NCI-H1436 treated with DMSO at 0.1 percent for 48 hours (cell line): ENCODE measurements at places on chromosomes 6 and 20.

DNA sequence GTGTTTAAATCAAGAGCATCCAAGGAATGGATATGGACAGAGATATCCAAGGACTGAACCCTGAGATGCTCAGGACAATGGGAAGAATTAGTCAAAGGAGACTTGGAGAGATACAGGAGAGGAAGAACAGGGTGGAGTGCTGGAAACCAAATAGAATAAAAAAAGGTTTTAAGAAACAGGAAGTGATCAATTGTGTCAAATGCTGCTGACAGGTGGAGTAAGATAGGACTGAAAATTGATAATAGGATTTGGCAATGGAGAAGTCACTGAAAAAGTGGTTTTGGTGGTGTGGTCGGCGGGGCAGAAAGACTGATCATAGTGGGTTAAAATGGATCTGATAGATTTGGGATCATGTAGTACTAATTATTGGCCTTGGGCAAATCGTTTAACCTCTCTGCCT is 37.9 kb upstream of the PNRC1 start:
- DNase-seq = no peak

GRCh38 chr6:158832026-158832425 is 12.9 kb upstream of the EZR start:
- DNase-seq = no peak

GRCh38 chr6:135797361-135797760 is 54.1 kb upstream of the PDE7B start:
- DNase-seq = no peak

- DNase-seq = no peak
Measured at GRCh38 chr20:23144856-23145255, 58.7 kb upstream of the CD93 start.

GRCh38 chr20:4869290-4870193 is 131.8 kb downstream of the SLC23A2 start:
- no peak for DNase-seq

DNA sequence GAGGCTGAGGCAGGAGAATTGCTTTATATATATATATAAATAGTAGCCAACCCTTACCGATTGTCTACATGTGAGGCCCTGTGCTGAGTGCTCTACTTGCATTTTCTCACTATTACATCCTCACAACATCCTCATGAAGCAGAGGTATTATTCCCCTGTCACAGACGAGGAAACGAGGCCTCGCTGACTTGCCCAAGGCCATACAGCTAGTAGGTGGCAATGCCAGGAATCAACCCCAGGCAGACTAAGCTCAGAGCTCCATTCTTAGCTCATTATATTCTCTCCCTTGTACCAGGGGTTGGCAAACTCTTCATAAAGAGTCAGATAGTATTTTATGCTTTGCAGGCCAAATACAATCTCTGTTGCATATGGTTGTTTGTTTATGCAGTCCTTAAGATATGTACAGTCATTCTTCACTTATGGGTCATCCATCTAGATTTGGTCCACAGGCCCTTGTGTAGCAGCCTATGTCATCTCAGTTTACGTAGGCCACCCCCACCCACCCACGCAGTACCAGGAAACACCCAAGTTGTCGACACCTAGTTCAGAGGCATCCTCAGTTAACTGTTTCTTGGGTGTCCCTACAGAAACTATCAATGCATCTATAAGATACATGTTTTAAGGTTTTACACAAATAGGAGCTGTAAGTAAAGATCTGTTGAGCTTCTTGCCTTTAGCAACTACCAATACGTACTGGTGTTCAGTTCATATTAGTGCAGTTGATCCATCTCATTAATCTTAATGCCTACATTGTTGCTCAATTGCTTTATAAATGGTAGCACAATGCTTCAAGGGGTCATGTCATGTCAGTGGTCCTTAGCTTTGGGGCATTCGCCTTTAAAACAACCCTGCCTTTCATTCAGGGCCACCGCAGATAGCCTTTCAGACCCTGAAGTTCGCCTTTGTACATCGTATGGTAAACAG is 3.0 kb downstream of the CASS4 start:
- no peak for DNase-seq

DNA sequence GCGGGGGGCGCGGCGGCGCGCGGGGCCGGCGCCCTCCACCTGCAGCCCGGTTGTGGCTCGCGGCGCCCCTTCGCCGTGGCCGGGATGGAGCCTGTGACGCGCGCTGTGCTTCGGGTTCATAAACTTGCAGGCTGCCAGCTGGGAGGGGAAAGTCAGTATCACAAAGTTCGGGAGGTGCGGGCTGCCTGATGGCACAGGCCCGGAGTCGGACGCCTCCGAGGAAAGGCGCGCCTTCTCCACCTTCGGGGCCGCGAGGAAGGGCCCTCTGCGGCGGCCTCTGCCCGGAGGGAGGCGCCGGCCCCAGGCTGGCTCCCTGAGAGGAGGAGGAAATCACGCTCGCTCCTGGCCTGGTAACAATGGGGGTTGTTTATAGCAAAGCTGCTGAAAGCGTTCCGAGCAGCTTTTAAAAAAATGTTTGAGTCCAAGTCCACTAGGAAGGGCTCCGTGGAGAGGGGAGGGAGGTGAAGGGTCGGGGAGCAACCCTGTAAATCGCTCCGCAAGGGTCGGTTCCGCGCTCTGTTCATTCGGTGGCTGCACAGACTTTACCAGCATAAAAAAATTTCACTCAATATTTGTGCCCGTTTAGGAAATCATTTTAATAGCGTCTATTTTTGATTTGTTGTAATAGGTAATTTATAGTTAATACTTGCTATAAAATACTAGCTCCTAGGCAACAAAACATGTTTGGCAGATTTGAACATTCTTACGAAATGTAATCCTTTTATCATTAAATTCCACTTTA is 1.0 kb downstream of the AFDN start:
- DNase-seq = no peak

GRCh38 chr20:41509316-41510200 is 108.6 kb downstream of the CHD6 start:
- no peak for DNase-seq

DNA sequence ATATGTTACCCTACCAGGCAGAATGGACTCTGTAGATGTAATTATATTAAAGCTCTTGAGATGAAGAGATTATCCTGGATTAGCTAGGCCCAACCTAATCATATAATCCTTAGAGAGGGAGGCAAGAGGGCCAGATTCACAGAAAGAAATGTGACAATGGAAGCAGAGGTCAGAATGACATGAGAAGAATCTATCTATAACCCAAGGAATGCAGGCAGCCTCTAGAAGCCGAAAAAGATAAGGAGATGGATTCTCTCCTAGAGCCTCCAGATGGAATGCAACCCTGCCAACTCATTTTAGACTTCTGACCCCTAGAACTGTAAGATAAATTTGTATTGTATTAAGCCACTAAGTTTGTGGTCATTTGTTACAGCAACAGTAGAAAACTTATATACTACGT is 12.3 kb downstream of the PXT1 start:
- DNase-seq = no peak

DNA sequence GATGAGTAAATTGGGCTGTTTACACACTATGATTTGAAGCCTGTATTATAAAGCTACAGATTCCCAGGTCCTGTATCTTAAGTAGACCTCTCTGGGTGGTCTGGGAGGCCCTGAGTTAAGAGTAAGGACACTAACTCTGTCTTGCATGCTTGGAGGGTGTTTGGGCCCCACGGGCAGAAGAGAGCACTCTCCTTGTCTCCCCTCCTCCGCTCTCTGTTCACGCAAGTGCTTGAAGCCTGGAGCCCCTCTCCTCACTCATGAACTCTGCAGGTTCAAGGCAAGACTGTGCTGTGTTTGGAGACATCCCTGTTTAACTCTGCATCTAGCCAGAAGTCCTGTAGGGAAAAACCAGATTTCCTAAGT is 154.0 kb downstream of the ZDHHC14 start:
- no peak for DNase-seq

DNA sequence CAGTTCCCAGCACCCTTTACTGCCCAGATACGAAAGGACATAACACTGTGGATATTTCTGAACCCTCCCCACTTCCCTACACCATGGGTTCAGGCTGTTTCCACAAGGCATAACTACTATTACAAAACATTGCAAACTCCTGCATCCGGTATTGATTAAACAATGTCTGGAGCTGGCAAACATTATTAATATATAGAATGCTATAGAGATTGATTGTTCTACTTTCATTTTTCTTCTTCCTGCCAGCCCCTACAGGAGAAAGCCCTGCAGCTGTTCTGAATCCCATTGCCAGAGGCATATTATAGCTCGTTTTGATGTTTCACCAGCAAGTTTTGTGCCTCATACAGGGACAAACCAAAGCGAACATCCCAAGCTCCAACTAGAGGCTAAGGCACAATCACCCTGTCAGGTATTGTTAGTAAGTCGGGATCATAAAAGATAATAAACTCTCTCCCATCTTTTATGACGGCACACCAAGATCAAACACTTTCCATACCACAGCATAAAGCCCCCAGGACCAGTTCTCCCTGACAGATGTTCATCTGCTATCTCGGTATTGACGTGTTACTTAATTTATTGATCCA is 331.1 kb upstream of the NT5E start:
- DNase-seq = no peak

DNA sequence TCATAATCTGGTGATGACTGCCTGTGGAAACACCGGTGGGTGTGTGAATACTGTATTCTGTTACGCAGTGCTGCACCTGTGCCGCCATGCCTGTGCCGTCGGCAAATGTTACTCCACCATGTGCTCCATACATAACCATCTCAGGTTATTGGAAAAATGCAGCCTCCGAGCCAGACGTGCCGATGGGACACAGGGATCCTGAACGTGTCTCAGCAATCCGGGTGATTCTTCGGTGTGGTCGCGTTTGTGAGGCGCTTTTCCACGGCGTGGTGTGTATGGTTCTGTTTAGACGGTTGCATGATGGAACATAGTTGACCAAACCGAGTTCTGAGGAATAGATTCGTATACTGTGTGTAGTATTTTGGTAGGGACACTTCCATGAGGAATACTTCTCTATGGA is 130.3 kb downstream of the SMOC2 start:
- no peak for DNase-seq

- DNase-seq = no peak
Measured at GRCh38 chr20:7703996-7704395, 236.3 kb downstream of the HAO1 start.

DNA sequence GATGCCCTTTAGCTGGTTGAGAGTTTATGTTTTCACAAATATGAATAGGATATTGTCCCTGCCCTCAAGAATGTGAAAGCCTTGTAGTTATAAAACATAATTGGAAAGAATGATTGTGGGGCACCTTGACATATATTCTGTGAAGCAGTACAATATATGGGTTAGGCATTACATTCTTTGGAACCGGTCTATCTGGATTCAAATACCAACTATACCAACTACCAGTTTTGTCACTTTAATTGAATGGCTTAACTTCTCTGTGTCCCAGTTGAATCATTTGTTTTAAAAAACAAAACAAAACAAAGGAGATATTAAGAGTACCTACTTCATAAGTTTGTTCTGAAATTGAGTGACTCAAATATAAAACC is 146.5 kb downstream of the TBC1D32 start:
- no peak for DNase-seq

GRCh38 chr6:111673937-111674336 is 68.3 kb upstream of the TRAF3IP2 start:
- no peak for DNase-seq
